Renal cortical epithelial cell (primary cell): ENCODE measurements at places on chromosomes 3 and 15. TPM values are rescaled to one million over a fixed set of nuclear protein-coding genes. Genes with fewer than 3 reads are reported as not detected.

GRCh38 chr15:27902680-27903385, 196.3 kb downstream of the OCA2 start:
- no peak for DNase-seq

DNA sequence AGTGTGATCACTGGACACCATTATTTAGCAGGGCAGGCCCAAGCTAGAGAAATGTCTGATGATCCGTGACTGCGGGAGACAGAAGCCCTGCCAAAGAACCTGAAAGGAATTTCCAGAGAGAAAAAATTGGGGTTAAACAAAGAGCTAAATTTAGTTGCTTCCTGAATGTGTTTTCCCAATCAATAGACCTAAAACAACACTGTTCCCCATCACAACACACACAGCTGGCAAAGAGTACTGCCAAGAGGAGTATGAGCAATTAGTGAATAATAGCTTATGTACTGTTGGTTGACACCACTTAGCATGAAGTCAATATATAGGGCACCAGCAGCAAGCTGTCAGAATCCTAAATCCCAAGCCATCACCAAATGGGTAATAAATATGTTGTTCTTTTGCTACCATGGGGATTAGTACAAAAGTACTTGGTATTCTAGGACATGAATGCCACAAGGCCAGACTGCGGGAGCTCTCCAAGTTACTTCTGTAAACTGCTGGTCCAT, 35.7 kb downstream of the CLK3 start:
- DNase-seq, result peak; percentile 93

GRCh38 chr3:13150624-13151023, 77.4 kb upstream of the IQSEC1 start:
- DNase-seq, result no peak

- peak; percentile 12 for DNase-seq
These were observed 548.9 kb downstream of the NTRK3 start for GRCh38 chr15:87707566-87708130.

DNA sequence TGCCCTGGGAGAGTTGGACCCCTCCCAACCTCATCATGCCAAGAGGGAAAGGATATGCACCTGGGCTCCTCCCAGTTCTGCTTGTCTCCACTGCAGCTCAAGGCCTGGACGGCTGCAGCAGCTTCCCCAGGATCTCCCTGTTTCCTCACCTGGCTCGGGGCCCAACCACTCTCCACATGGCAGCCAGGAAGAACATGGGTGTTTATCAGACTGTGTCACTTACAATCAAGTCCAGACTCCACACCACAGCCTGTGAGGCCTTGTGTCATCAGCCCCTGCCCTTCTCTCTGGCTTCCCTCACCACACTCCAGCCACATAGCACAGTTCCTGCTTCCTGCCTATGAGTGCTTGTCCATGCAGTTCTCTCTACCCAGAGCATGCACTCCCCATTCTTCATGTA, 534.4 kb downstream of the EPHB1 start:
- DNase-seq, result peak; percentile 11

DNA sequence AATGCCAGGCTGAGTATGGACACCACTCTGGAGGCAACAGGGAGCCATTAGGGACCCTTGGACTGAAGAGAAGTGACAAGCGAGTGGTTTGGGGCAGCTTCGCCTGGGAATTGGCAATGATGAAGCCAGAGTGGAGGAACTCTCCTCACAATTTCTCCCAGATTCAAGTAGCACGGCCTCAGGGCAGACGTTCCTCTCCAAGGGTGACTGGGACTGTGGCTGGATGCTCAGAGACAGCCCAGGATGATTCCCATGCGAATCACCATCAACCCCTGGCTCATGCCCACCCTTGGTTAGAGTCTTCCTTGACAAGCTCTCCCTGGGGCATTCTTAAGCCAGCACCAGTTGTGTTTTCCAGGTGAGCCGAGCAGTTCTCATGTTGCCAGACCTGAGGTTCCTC, 16.3 kb upstream of the DOCK3 start:
- peak; percentile 6 for DNase-seq

DNA sequence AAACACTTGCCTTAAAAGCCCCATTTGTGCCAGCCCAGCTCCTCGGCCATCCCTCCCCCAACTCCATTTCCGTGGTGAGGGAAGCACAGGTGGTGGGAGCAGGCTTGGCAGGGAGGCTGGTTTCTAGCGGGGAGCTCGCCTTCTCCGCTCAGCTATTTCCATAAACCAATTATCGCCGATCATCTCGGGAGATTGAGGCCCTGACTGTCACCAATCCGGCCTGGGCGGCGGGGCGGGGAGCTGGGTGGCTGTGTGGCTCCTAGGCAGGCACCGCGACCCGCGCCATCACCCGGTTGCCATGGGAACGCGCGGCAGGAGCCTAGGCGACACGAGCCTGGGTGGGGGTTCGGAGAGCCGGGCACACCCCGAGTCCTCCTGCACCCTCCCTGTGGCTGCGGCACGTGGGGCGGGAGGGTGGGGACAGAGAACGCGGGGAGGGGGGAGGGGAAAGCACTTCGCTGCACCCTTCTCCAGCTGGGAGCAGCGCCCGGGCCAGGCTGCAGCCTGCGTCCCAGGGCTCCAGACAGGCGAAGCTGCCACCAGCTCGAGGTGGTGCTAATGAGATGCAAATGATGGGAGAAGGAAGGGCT, 9.3 kb downstream of the CCDC33 start:
- no peak for DNase-seq

UCN2 gene
- 4.0 and 11.5 TPM in 2 replicates for total RNA-seq

GRCh38 chr15:90869601-90870353, 1.4 kb downstream of the FURIN start:
- DNase-seq, result peak; percentile 93

DNA sequence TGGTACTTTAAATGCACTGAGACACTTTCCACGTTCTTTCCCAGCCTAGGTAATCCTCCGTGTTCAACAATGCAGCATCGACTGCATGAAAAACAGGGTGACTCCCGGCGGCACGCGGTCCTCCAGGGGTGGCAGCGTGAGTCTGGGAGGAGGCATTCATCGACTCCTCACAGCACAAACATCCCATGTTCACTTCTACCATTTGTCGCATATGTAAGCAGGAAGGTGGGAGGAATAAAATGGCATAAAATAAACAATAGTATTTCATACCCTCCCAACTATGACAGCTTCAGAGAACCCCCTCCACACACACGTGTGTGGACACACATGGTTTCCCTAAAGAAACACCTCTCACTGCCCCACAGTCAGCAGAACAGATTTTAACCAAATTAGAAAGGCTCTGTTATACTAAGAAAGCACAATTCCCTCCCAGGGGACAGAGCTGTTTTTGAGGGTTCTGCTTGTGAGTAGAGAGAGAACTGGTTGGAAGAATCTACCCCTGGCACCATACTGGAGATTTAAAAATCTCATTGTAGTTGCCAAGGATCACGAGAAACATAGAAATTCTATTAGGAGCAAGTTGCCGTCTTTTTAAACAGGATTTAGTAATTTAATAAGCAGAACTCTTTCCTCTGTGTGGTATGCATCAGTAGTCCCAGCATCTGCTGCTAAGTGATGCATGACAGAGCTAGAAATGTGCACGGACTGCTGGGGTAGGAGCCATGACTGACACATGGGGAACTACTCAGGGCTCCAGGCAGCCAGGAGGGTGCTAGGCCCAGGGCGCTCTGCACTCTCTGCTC, 6.0 kb downstream of the FAM43A start:
- DNase-seq, result peak; percentile 58

GRCh38 chr3:179309225-179310078, 13.4 kb upstream of the ZNF639 start:
- DNase-seq, result no peak

- no peak for DNase-seq
These were observed 638.0 kb downstream of the OTOL1 start for GRCh38 chr3:162134571-162134970.

GRCh38 chr3:79872483-79872882, 104.7 kb upstream of the ROBO1 start:
- DNase-seq, result peak; percentile 10

HCN4 gene
- 0.52 and 0.94 TPM in 2 replicates for total RNA-seq
